Renal pelvis (tissue), 12 donors: ENCODE measurements at places on chromosomes 4 and X. TPM values are rescaled to one million over a fixed set of nuclear protein-coding genes. Genes with fewer than 3 reads are reported as not detected.

The RPA4 gene
- not detected for polyA plus RNA-seq

The SNCA gene
- polyA plus RNA-seq: 50.9 TPM

The CYBB gene
- 13.6 TPM for polyA plus RNA-seq

The SSX4B gene
- polyA plus RNA-seq: not detected

The PHKA1 gene
- polyA plus RNA-seq: 5.3 TPM

The UGT2B17 gene
- not detected for polyA plus RNA-seq

The VCX3B gene
- 0.90 TPM for polyA plus RNA-seq

The ESX1 gene
- polyA plus RNA-seq: not detected

The ENPEP gene
- 185 TPM for polyA plus RNA-seq

The SLC4A4 gene
- 73.8 TPM for polyA plus RNA-seq

The MAGEB2 gene
- polyA plus RNA-seq: not detected

The FOXO4 gene
- 32.6 TPM for polyA plus RNA-seq
